ENCODE measurements at places on chromosomes 11 and 22.

GRCh38 chr11:18615628-18616392 is 16.2 kb downstream of the MISFA start:
- no peak for DNase-seq

DNA sequence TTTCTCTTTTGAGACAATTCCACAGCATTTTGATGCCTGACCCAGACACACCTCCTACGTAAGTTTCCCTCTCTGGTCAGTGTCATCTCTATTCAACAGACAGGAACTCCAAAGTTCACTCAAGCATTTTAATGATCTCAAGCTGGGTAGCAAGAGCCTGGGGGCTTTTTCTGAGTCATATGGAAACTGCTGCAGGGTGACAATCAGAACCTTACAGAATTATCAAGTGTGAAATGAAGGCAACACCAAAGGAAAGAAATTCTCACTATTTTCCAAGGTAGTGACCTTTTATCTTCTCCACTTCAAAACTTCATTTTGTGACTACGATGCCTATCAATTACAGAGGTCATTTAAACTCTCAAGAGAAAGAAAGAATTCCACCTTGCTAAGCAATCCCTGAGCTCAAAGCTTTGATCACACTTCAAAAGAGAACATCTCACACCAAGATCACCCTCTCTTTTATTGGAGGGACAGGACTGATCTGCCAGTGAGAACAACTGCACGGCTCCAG is 229.0 kb upstream of the ZC3H12C start:
- no peak for DNase-seq

DNA sequence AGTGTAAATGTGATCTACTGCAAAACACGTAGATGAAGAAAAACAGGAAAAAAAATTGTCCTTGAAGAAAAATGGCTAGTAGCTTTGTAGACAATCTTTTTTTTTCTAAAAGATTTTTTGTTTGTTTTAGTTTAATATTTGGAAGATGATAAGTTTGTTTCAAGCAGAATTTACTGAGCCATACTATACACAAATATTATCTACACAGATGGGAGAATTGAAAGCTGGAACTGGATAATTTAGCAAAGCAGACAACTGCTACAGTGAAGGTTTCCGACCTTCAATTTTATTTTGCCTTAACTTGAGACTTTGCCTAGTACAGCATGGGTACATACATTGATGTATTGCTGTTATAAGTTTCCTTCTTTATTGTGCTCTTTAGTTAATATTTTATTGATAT is 313.0 kb upstream of the PDGFD start:
- DNase-seq = no peak

DNA sequence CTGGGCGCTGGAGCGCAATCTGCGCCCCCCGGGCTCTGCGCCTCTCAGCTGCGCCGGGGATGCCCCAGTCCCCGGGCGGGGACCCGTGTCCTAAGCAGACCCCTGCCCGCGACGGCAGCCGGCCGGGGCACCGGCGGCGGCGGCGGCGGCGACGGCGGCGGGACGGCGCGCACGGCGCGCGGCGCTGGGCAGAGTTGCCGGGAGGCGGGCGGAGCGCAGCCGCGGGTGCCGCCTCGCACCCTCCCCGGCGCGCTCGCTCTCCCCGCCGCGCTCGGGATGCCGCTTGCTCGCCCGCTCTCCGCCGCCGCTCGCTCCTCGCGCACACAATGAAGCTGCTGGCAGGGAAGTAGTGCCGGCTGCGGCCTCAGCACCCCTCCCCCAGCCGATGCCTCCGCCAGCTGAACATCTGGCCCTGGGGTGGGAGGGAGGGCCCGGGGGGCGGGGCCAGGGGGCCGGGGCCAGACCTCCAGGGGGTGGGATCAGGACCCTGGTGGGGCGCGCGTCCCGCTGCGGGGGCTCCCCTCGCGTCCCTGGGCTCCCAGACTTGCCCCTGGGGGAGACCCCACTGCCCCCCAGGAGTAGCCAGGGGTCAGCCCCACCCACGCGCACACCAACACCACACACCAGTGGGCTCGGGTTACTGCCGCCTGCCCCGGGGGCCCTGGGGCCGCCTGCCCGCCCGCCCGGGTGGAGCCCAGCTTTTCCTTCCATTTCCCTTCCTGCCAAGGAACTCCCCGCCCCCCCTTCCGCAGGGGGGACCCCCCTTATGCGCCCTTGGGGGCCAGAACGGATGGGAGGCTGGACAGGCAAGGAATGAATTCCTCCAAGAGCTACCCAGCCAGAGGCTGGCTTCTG is at the start of gene RCOR2:
TSS of gene RCOR2 (minus strand) at position 328 of the 855 bp plus-strand sequence. CDS start 708 bp downstream, outside the sequence.
- DNase-seq = peak; percentile 92

DNA sequence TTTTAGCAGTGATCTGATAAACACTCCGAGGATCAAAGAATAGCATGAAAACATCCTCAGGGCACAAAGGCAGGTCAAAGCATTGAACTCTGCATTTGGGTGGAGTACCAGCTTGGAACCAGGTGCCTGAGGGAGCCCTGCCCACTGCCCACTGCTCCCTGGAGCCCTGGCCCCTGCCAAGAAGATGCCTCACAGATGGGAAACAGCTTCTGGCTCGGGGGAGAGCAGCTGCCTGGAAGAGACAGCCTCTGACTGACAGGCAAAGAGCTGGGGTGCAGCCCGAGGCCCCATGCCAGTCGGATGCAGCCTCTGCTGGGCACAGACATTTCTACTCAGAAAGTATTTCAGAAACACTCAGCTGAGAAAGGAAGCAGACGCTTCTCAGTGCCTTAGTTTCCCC is 13.2 kb downstream of the LMO1 start:
- DNase-seq = no peak

GRCh38 chr11:35065566-35065965 is 73.4 kb upstream of the CD44 start:
- no peak for DNase-seq

Measured in cardiac fibroblast (primary cell).